ENCODE measurements at places on chromosomes 16 and 17.

- no peak for DNase-seq
These were observed 5.9 kb upstream of the CAPN15 start for GRCh38 chr16:521381-522210.

GRCh38 chr16:24539850-24540601, 660 bp downstream of the RBBP6 start:
- DNase-seq: peak; percentile 48

GRCh38 chr17:79215631-79216030, 141.0 kb downstream of the ENGASE start:
- DNase-seq: no peak

DNA sequence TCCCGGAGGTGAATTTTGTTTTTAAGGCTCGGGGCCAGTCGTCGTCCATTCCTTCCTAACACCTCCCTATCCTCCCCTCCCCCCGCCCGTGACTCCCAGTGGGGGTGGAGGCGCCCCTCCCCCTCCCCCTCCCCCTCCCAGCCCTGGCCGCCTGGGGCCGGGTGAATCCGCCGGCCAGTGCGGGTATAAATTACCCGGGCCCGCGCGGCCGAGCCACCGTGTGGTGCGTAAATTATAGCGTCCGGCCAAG, 2.0 kb upstream of the GSE1 start:
- no peak for DNase-seq

GRCh38 chr16:54286366-54287130, at the start of gene IRX3:
Gene IRX3 (minus strand): TSS chr16:54286787. CDS start chr16:54286050, 737 bp downstream.
- peak; percentile 92 for DNase-seq

DNA sequence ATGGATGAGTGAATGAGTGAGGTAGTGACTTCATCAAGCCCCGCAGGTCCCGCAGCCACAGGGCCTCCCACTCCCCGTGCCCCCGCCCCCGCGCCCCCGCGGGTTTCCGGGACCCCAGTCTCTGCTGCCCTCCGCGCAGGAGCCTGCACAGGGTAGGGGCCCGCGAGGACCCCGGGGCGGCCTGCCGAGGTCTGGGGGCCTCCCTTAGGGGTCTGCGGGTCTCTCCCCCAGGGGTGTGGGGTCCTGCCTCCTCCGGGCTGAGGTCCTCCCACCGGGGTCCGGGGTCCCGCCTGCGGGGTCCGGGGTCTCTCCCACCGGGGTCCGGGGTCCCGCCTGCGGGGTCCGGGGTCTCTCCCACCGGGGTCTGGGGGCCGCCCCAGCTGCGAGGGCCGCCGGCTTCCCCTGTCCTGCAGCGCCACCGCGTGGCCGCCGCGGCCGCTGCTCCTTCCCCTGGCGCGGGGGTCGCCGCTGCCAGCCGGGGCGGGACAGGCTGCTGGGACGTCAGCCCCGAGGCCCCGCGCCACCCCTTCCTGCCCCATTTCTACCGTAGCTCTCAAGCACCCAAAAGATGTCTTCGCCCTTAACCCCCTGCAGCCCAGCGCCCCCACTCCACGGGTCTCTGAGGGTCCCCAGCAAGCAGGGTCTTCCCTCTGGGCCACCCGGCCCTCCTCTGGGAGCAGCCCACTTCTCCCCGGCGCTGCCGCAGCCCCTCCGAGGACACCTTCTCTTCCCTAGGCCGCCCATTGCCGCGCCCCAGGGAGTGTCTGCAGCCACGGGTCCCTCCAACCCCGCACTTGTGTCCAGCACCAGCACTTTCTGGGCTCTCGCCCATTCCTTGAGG, 10.4 kb upstream of the CHMP6 start:
- peak; percentile 72 for DNase-seq

All from HAP-1 (cell line).